ENCODE measurements at places on chromosomes 11 and 22.

GRCh38 chr11:64000026-64000739 lies 13.9 kb downstream of the OTUB1 start:
- peak; percentile 27 for DNase-seq

DNA sequence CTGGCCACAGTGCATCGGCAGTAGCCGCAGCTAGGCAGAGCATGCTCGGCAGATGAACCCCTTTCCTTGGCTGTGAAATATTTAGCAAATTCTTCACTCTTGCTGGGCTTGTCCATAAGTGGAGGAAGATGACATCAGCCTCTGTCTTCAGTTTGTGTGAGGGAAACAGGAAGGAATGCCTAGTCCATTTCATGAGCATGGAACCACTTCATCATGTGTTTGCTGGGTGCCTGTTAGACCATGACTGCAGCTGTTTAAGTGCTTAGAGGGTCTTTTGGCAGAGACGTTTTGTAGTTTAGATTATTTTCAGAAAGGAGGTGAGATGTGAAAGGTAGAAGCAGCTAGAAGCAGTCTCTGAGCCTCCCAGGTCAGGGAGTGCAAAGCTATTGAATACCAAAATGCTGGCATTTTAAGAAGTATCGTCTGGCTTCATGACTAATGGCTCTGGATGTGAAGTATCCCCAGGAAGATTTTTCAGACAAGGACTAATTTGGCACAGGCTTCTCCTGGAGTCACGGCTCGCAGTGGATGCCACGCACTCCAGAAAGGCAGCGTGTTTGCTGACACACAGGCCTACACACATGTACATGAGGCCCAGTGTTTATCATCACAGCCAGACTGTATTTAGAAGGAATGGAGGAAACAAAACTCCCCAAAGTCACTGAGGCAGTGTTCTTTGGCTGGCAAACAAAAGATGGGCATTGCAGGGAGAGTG lies 43.1 kb upstream of the GRAMD1B start:
- DNase-seq, result no peak

DNA sequence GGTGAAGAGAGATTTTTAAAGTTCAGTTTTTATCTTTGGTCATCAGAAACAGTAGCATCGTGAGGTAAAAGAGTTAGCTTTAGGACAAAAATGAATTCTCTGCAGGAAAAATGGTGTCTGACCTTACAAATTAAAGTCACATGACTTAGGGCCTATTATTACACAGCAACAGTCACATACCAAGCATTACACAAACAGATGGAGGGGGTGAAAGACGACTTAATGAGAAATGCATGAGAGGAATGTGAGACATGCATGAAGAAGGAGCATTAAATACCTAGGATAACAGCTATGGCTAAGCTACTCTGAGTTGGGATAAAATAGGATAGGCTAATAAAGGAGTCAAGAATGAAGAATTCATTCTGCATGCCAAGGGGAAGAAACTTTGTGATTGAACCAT lies 77.5 kb downstream of the BLID start:
- no peak for DNase-seq

DNA sequence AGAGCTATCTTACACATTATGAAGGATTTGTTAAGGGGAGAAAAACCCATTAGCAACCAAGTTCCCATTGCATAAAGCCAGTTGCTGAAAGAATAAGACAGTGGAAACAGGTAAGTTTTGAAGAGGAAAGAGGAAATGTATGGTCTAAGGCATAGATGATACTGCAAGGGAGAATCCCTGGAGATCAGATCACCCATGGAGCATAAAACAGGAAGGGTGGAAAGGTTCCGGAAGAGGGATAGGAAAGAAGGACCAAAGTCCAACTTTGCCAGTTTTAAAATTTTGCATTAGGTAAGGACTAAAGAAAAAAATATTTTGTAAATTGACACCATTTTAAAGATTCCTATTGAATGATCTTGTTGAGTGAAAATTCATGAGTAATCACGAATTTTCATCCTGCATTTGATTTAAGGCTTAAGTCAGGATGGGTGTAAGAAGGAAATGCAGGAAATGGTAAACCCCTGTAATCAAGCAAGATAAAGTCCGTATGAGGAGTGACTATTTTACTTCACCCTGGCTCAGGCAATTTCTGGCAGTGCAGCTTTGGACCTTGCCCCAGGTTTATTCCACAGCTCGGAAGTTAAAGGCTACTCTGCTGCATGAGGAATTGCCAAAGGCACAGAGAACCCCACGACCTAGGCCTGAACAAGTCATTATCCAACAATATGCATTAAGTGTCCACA lies 70.9 kb downstream of the CCDC34 start:
- no peak for DNase-seq

- DNase-seq, result no peak
Observed at GRCh38 chr11:74476536-74476935, 9.2 kb upstream of the KCNE3 start.

DNA sequence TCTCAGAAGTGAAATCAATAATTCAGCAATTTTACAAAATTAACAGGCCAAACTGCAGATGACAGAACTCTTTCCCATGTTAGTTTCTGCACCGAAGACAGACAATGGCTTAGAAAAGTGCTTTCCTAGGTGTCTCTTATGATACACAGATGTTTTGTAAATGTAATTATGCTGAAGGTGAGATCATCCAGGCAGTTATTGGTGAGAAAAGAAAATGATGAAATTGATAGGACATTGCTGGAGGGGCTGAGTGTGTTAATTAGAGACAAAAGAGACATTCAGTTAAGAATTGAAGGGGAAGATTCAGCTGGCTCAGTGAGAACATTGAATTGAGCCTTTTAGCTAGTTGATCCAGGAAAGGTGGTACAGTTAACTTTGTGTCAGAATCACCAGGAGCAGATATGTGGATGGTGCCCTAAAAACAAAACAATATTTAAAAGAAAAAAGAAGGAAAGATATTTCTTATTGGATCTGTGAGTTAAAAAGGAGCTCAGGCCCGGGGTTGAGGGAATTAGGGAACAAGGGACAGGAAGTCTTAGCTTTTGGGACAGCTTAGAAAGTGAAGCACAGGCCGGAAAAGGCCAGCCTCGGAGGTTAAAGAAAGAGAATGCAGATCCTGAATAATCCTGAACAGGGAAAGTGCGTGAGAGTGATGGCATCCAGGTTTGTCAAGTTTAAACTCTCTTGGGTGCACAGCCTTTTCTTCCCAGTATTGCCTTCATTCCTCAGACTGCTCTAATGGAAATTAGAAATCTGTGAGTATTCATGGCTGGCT lies 16.9 kb downstream of the ARHGAP42 start:
- DNase-seq, result no peak

- no peak for DNase-seq
Observed at GRCh38 chr22:47121791-47122190, 359.3 kb downstream of the TBC1D22A start.

DNA sequence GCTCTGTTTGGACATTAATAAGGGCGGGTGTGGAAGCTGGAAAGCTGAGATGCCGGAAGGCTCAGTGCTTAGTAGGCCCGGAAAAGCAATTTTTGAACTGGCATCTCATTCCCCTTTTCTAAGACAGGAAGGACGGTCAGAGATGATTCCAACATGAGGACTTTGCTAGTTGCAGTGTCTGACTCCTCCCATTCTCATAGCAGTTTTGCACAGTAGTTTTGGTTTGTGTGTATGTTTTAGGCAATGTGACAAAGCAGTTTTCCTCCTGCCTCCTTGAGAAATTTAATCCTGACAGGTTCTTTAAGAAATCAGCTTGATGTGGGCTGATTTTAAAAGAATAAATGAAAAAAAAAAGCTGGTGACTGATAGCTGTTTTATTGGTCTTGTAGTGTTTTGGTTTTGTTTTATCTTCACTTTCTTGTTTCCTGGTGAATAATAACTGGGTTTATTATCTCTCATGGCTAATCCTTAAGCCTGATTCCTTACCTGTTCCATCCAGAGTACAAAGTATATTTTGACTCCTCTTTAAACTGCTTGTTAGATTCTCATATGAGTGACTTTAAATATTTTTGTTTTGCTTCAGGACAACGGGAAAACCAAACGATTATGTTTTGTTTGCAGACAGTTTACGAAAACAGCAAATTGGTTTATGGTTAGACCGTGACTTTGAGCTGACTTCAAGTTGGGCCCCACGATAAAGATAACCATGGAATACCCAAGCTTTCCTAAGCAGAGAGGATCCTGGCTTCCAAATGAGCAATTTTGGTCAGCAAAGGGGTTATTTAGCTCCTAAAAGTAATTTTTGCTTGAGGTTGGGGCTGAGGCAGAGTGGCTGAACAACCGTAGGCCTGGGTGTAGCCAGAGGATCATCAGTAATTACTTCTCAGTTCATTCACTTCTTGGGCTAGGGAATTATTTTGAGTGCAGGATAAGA lies 3.4 kb downstream of the PTPRJ start:
- DNase-seq, result no peak

GRCh38 chr11:103773059-103773458 lies 263.4 kb upstream of the DDI1 start:
- no peak for DNase-seq

- no peak for DNase-seq
Observed at GRCh38 chr11:77397631-77398030, 76.3 kb downstream of the PAK1 start.

DNA sequence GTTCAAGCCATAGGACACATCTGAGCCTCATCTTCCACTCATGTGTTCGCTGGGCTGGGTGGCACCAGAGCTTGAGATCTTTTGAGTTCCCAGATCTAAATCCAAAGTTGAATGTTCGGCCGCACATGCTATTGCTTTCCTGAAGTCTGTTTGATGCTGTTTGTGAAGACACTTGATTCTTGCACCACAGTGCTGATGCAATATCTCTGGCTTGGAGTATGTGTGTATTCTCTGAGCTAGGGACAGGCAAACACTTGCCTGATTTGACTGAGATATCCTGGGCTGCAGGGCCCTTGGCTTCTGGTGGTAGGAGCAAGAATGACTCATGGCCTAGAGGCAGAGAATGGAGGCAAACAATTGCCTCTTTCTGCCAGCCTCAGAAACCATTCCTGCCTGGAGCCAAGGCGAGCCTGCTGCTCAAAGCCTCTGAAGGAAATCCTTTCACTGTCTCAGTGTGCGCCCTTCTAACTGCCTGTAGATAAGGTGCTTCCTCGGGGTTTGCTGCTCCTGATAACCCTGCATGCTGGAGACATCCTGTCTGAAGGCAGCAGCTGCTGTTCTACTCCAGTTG lies 73.0 kb downstream of the CYB5R2 start:
- DNase-seq, result no peak
